Mesothelial cell of epicardium (in vitro differentiated cells): ENCODE measurements at places on chromosomes 11 and 22. TPM values are rescaled to one million over a fixed set of nuclear protein-coding genes. Genes with fewer than 3 reads are reported as not detected.
A peak's percentile ranks its signal among the peaks of the same experiment; 100 is the strongest.

DNA sequence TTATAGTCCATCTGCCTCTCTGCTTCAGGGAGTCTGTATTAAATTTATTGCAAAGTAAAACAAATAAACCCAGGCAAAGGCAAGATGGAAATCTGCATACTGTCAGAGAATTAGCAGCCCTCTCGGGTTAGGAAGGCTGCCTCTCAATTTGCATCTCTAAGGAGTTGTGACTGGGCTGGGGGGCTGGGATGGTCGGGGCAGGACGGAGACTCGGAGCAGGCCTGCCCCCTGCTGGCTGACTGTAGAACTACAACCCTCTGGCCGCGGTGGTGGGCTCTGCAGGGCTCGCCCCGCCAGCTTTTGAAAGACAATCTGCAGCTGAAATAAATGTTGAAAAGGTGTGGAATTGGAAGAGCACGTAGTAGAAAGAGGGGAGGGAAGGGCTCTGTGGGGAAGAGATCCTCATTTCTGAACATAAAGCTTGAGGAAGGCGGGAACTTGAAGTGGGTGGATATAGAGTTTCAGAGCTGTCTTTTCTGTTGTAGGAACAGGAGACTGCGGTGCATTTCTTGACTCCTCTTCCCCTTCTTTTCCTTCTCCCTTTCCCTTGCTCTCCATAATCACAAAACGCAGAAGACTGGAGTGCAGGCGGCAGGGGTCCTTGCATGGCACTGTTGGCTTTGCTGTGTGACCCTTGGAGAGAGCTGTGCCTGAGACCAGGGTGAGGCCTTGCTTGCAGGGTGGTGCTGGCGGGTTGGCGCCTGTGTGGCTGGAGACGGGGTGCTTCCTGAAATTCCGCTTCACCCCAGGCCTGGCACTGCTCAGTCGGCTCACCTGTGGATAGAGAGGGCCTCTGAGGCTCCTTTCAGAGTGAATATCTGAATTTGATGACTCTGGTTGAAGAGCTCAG, 22.6 kb upstream of the PKNOX2 start:
- DNase-seq, result peak; percentile 50

GRCh38 chr11:60315871-60316270, 11.2 kb upstream of the MS4A6E start:
- DNase-seq, result no peak

- DNase-seq, result no peak
Measured at GRCh38 chr11:69368119-69368880, 74.3 kb downstream of the MYEOV start.

DNA sequence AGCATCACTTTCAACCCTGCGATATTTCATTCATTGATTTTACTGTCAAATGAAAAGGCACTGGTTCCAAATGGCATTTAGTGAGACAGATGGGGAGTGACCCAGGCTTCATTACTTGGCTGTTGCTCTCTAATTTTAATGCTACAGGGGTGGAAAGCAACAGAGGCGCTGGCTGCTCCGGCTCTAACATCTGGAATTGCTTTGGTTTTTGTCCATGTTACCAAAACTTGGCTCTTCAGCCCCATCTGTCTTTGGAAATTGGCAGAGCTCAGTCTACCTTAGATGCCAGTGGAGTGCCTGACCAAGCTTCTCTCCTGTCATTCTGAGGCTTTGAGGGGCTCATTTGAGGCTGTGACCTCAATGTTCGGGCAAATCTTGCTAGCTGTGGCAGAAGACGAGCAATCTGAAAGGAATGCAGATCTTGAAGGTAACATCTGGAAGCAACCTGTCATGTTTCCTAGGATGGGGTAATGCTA, 409.5 kb upstream of the SYN3 start:
- DNase-seq, result no peak

CD3E gene
- total RNA-seq, result not detected in 3 replicates

GRCh38 chr22:39414377-39414776, 14.8 kb downstream of the TAB1 start:
- no peak for DNase-seq

DNA sequence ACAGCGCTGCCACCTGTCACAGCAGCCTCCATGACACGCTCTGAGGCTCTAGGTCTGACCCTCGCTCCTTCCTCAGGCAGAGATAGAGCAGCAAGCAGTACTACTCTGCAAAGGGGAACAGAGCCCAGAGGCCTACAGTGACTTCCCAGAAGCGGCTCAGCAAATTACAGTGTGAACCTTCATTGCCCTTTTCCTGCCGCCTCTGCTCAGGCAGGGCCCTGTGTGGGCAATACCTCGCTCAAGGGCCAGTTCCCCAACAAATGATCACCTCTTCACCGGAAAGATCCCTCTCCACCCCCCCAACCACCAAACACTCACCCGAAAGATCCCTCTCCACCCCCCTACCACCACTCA, 12.3 kb downstream of the KIAA0930 start:
- no peak for DNase-seq

NLRP14 gene
- 0.51 to 0.58 TPM (median 0.54 TPM) in 3 replicates for total RNA-seq

DNA sequence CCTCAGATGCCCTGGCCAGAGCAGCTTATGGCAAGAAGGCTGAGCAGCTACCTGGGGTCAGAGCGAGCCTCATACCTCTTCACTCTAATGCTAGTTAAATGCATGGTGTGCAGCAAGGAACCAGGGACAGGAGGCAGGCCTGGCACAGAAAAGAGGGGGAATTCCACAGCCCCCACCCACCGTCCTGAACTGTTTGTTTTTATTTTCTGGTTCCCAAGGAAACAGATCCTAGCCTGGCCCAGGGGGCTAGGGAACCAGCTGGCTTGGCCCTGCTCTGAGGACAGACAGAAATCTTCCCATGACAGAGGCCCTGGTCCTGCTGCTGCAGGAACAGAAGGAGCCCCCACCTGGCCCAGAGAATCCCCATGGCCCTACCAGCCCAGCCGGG, 40.4 kb downstream of the SLCO2B1 start:
- DNase-seq, result no peak

- no peak for DNase-seq
Measured at GRCh38 chr11:118885831-118886565, 2.3 kb downstream of the CXCR5 start.

DNA sequence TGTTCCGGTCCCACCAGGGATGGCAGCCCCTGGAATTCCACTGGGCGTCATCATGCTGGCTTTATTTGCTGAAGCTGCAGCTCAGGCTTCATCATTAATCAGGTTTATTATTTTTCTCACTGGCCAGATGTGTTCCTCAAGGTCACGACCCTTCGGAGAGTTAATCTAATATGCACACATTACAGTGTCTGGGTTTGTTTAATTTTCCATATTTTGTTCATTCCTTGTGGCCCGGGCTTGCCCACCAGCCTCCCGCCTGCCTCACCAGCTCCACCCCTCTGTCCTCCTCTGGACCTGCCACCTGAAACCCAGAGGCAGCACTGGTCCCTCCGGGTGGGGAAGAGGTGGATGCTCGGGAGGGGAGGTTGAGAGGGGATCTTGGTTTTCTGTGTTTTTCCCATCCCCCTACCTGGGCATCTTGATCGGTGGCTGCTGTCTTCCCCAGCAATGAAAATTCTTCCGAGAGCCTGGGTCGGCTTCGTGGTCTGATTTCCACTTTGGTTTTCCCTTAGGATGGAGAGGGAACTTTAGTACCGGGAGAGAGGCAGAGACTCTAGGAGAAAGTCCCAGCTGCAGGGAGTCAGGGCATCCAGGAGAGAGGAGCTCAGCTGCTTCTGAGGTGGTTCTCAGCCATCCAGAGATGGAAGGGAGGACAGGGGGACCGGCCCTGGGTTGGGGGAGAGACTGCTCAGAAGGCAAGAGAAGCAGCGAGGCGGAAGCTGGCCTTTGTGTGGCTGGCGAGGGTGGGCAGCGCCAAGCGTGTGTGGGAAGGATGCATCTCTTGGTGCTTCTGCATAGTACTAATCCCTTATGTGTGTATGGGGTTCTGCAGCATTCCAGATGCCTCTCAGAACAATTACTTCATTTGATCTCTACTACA, 2.1 kb downstream of the GRIK4 start:
- DNase-seq, result no peak

DNA sequence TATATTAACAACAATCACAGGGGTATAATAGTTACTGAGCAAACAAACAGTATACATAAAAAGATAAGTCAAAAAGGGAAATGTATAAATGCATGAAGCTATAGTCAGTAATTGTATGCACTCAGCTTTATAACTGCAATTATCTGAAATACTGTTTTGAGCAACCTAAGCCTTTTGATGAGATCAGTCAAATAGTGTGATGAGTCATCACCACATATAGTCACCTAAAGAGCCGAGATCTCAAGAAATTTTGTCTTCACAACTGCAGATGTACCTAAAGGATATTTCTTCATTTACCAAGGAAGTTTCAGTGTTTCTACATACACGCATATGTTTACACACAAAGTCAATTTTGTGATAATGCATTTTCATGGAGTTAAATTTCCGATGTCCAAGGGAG, 5.4 kb upstream of the OR51A2 start:
- DNase-seq, result no peak

TMEM25 gene
- total RNA-seq, result 46.1 to 48.0 TPM (median 46.7 TPM) in 3 replicates

GRCh38 chr11:74009675-74010305, 905 bp upstream of the UCP3 start:
- no peak for DNase-seq

DNA sequence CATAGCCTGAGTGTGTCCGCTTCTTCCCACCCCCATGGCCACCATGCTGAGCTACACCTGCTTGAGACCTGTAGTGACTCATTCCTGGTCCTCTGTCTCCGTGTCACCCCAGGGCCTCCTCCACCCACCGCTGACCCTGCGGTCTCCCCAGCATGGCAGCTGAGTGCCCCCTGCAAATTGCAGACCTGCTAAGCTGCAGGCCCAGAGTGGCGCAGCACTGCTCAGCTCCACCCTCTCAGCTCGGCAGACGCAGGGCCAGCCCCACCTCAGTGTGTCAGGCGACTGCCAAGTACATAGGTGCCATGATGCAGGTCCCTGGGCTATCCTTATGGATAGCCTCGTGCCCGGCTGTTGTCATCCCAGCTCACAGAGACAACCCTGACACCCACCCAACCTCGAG, 13.1 kb downstream of the MS4A15 start:
- DNase-seq, result no peak
